ENCODE measurements at places on chromosomes 7 and 10.

- peak; percentile 15 for DNase-seq
Measured at GRCh38 chr7:158740013-158740656, 35.5 kb upstream of the NCAPG2 start.

GRCh38 chr7:35035511-35035961 lies 1.7 kb downstream of the DPY19L1 start:
- DNase-seq: no peak

DNA sequence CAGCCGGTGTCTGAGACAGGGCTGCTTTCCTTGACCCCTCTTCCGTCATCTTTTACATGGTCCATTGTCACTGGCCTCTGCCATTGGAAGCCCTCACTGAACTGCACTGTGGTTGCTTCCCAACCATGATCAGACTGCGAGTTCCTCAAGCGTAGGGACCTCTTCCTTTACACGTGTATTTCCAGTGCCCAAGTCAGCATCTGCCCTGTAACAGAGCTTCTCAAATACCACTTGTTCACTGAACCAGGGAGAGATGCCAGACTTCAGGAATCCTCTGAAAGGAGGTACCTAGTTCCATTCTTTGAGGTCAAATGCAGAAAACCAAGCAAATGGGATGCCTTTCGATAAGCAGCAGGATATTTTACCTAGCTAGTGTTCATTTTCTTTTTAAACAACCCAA lies 145.1 kb downstream of the NRP1 start:
- no peak for DNase-seq

DNA sequence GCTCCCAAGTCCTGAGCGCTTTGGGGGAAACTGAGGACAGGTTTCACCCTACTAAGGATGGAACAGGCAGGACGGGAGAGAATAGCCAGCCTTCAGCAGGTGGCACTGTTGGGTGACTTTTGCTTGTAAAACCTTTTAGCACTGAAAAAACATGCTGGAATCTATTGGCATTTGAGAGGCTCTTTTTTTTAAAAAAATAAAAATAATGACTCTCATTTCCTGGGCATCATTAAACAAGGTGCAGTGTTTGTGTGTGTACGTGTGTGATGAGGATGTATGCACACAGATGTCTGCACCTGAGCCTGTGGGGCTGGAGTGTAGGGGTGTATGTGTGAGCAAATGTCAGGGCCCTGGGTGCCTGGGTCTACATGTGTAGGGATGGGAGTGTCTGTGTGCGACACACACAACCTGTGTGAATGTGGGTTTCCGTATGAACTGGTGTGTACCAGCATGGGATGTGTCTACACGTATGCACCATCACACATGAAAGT lies 177.9 kb downstream of the RPS24 start:
- DNase-seq: peak; percentile 30

- DNase-seq: no peak
Measured at GRCh38 chr7:143924851-143925250, 10.2 kb upstream of the OR2F2 start.

DNA sequence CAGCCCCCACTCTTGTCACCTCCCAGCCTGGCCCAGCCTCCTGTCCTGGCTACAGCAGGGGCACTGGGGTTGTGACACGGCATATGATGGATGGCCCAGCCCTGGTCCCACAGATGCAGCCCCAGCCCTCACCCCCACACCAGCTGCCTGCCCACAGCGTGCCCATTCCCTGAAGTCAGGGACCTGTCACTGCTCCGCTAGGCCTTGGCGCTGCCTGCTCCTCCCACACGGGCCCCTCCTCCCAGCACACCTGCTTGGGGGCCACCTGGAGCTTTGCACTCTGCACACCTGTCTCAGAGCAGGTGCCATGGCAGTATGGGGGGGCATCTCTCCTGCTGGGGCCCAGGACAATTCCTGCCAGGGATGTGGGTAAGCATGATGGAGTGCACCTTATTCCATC lies 3.5 kb downstream of the GCK start:
- no peak for DNase-seq

DNA sequence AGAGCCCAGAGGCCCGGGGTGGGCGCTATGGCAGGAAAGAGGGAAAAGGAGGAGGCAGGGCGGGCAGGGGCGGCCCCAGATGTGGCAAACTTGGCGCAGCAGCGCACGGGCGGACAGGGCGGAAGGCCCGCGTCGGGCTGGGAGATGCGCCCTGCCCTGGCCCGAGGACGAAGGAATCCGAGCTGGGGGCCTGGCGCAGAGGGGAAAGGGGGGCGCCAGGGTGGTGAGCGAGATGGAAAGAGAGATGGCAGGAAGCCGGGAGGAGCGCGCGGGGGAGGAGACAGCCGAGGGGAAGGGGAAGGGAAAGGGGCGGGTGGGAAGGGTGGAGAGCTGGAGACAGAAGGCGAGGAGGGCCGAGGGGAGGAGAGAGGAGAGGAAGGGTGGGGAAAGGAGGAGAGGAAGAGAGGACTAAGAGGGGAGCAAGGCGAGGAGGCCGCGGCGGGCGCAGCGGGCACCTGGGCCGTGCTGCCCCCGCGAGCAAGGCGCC lies at the start of gene MARVELD1:
TSS of gene MARVELD1 (plus strand) at position 392 of the 487 bp plus-strand sequence. CDS start 147 bp downstream, outside the sequence.
- DNase-seq: no peak

GRCh38 chr7:88396295-88396947 lies 89.7 kb upstream of the STEAP4 start:
- no peak for DNase-seq

- DNase-seq: no peak
Measured at GRCh38 chr7:22654831-22655230, 72.2 kb upstream of the IL6 start.

- DNase-seq: no peak
Measured at GRCh38 chr10:70753026-70753663, 32.0 kb downstream of the TBATA start.

GRCh38 chr10:12540341-12540781 lies 191.0 kb downstream of the CAMK1D start:
- no peak for DNase-seq

DNA sequence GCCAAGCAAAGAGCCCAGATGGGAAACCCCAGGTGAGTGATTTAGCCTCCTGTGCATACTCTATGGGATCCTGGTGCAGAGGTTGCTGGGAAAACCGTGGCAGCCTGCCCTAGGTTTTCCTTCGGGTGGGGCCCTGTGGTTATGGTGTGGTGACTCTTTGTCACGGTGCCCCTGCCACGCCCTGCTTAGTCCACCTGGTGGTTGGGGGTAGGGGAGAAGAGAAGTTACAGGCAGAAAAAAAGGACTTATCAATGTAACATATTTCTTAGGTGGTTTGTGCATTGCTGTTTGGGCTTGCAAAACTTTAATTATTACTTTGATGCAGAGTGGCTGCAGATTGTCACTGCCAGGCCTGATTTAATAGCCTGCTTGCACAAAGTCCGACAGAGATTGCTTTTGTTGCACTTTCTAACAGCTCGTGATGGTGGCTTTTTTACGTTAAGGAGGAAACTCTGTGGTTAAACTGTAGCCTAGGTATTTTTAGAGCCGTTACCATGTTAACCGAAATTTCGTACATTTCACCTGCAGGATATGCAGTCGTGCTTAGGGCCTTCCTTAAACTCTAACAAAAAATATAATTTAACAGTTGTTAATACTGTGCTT lies 197.4 kb downstream of the RNLS start:
- DNase-seq: peak; percentile 83

DNA sequence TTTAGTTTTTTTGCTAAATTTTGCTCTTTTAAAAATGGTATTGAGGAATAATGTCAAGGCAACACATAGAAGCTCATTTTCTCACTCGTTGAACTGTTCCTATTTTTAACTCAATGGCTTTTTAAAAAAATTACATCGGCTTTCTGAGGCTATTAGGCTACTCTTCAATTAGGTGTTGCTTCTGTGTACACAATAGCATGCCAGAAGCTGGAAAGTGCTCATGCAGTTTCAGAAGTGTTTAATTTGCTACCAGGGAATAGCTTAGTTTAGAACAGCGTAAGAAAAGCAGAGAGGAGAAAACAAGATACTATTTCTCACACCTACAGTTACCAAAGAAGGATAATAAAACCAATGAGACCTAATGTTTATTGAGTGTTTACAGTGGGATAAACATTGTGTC lies 157.4 kb downstream of the NXPH1 start:
- DNase-seq: no peak
